ENCODE measurements at places on chromosomes 12 and 14.
A peak's percentile ranks its signal among the peaks of the same experiment; 100 is the strongest.

- DNase-seq: no peak
Measured at GRCh38 chr14:103743691-103744090, 28.1 kb downstream of the ZFYVE21 start.

DNA sequence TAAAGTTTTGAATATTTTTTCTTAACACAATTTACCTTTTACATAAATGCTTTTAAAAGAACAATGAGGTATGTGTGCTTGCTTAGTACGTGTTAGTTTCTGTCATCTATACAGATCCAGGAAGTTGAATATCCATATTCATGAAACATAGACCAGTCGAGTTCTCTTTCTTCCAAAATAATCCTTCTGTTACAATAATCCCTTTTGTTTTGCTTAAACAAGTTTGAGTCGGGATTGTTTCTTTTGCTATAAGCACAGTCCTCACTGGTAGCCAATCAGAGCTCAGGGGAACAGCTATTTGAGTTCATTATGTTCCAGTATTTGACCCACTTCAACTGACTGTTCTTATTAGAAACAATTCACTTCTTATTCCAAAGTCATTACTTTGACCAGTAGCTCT lies 214.7 kb upstream of the FLRT2 start:
- DNase-seq: no peak

DNA sequence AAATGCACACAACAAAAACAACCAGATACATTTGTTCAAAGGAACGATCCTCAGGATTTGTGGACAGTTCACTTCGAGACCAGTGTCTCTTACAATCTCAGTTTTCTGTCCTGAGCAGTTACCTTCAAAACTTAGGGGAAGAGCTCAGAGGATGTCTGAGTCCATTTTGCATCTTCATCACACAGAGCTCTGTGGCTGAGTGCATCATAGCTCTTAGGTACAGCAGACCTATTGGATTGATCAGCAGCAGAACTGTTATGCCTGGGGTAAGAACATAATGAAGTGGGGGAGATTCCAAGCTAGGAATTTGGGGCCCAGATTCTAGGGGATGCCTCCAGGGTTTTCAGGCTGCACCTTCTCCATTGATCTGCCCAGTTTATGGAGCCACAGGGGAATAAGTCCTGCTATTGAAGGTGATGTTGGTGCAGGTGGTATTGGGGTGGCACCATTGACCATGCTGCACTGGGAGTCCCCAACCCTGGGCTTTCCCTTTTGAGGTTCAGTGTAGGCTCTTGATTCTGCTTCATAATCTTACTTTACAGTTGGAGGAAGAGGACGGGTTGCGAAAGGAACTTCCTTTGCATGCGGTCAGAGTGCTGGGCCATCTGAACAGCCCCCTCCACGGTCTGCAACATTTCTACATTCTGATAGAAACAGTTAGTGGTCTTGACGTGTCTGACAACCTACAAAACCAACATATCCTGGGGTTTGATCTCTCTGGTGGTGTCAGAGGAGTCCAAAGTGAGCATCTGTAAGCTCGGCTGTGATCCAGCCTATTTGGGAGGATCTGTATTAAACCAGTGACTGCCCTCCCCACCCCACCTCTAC lies 112.8 kb downstream of the CHST11 start:
- DNase-seq: no peak

DNA sequence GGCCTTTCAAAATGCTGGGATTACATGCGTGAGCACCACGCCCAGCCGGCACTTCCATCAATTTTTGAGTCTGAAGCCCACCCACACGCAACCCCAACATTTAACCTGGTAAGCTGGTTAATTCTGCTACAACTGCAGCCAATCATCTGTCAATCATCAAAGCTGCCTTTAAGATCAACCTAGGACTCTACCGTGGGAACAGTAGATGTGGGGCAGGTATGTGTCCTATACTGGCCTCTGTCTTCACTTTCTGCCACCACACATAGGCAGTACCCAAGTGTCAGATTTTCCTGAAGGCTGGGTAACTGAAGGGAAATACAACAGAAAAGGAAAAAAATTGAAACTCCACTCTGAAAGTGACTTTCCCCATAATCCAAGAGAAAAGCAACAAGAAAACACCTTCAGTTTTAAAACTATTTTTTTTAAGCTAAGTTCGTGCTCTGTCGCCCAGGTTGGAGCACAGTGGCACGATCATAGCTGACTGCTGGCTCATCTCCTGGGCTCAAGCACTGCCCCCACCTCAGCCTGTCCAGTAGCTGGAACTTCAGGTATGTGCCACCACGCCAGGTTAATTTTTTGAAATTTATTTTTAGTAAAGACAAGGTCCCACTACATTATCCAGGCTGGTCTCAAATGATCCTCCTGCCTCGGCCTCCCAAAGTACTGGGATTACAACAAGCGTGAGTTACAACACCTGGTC lies 22.2 kb downstream of the VCPKMT start:
- DNase-seq: no peak

- no peak for DNase-seq
Measured at GRCh38 chr14:69360438-69361108, 37.5 kb downstream of the ERH start.

GRCh38 chr12:57224973-57225679 lies 4.4 kb upstream of the SHMT2 start:
- DNase-seq: no peak

- DNase-seq: no peak
Measured at GRCh38 chr12:110286623-110287022, 5.6 kb downstream of the ATP2A2 start.

GRCh38 chr12:105804591-105805265 lies 334.0 kb downstream of the NUAK1 start:
- DNase-seq: no peak

DNA sequence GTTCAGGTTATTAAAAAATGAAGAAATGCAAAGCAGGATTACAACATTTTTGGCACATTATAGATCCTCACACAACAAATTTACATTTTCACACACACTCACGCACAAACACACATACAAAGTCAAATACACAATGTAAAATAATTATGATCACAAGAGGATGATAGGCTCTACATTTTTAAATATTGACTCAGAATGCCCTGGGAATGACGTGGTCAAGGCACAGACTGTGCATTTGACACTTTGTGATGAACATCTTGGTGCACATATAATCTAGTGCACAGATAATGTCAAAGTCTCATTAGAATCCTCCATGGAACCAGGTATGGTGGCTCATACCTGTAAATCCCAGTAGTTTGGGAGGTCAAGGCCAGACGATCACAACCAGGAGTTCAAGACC lies 49.4 kb downstream of the DPF3 start:
- no peak for DNase-seq

GRCh38 chr12:121964813-121965643 lies 46.6 kb downstream of the CFAP251 start:
- DNase-seq: no peak

GRCh38 chr12:124332058-124332672 lies 37.3 kb downstream of the RFLNA start:
- no peak for DNase-seq

- no peak for DNase-seq
Measured at GRCh38 chr12:14824012-14824634, 10.1 kb upstream of the SMCO3 start.

GRCh38 chr12:81953541-81953940 lies 194.4 kb upstream of the PPFIA2 start:
- no peak for DNase-seq

DNA sequence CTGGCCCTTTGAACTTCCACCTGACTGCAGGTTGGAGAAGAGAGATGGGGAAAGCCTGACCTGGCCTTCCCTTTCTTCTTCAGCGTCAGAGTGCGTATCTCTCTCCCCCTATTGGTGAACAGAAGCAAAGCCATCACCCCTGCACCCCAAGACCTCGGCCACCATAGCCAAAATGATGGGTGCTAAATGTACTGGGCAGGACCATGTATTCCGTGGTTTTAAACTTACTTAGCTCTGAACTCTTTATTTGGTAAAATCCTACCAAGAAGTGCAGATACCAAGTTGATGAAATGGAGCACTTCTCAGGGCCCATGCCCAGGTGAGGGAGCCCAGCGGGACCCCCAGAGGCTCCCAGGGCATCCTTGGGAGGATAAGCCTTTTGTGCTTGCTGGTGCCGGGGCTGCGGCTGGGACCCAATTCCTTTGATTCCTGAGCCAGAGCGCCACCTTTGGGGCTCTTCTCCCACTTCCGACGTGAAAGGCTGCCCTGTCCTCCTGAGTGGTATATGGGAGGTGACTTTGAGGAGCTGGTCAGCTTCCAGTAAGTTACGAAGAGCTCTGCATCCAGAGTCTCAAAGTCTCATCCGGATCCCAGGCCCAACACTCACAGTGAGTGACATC lies 9.4 kb downstream of the CCND2 start:
- no peak for DNase-seq

DNA sequence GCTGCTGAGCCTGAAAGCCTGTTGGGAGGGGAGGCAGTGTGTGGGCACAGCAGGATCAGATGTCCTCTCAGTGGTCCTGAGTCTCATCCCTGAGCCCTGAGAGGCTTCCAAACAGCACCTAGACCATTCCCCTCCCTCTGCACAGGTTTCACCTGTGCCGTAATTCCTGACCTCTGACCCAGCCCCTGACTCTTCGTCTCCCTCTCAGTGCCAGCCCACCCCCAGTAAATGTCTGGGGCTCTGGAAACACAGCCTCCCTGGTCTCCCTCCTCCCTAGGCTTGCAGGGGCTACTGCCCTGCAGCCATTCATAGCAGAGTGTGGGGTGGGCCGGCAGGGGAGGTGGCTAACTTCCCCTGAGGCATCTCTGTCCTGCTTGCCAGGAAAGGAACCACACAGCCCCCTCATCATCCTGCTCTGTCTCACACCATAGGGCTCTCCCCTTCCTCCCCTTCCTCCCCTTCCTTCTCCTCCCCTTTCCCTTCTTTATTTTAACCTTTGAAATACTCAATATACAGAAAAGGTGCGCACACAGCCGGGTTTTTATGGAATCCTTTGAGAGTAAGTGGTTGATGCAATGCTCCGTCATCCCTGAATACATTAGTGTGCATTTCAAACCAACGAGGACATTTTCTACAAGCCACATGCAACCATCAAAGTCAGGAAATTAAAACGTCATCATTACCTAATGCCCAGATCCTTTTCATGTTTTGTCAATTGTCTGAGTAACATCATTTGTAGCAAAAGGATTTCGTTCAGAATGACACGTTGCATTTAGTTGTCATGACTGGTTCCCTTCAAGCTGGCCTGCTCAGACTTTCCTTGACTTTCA lies 67.0 kb downstream of the PRMT8 start:
- no peak for DNase-seq

DNA sequence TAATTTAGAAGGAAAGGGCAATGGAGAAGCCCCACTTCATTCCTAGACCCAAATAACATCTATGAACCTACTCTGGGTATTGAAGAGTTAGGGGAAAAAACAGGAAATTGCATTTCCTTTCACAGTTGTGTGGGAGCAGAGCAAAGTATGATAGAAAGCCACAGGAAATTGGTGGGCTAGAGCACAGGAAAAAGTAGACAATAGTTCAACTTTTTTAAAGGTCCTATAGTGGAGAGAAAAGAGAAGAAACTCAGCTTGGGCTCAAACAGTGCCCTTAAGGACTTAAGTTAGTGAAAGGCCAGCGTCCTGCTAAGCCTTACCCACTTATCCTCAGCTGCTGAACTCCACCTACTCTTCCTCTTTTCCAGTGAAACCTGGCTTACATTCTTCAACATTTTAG lies 258.1 kb downstream of the DPY19L2 start:
- DNase-seq: no peak

- DNase-seq: no peak
Measured at GRCh38 chr14:94486883-94487282, 10.9 kb upstream of the SERPINA9 start.

DNA sequence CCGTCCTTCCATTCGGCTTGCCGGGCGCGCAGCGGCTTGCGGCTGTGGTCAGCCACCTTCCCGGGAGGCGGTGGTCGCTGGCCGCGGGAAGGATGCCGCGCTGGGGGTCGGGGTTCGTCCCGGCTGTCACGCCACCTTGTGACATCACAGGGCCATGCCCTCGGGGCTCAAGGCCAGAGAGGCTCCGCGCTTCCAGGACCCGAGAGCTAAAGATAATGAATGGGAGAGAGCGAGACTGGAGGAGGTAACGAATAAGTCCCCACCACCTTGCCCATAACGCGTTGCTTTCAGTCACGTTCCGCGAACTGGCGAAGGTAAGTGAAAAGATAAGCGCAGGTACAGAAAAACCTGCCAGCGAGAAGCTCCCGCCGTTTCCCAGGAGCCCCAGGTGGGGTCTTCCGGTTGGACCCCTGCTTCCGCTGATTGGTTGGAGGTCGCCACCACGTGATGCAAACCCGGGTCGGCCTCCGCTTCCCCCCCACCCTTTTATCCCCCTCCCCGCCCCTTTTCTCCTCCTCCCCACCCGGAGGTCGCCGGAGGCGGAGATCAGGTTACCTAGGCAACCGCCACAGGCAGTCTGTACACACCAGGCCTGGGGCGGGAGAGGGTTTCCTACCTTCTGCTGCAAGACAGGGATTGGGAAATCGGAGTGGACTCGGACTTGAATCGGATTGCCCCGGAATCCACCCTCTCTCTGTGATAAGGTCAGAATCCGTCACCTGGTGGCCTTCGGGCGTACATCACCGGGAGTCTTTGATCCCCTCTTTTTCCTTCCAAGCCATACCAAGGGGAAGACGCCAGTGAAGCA lies at the start of gene LRRC9:
LRRC9 (plus strand) TSS at position 575 of the 808 bp plus-strand sequence.
- peak; percentile 35 for DNase-seq

DNA sequence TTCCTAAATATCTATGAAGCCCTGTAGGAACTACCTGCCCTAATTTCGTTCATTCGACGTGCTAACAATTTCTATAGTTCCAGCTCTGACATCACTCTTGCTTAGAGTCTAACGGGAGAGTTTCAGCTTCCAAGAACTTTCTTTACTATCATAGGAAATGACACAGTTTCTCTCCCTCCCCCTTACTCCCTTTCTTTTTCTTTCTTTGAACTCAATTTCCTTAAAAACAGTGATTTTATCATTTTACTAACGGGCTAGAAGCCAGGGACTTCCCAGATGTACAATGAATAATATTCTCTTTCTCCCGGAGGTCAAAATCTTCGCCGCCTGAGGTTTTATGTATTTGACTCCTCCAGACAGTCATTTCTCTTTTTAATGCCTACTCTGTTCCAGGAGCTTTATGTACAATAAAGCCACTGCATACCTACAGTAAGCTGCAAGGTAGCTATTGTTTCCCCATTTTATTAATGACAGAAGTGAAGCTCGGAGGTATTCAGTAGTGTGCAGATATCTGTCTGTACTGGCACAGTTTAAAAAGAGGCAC lies 15.7 kb downstream of the SMCO2 start:
- DNase-seq: no peak

GRCh38 chr14:38125481-38126037 lies 82.1 kb upstream of the SSTR1 start:
- no peak for DNase-seq

GRCh38 chr12:119354172-119354571 lies 19.6 kb downstream of the CCDC60 start:
- DNase-seq: no peak

All from hippocampal formation (tissue), 2 donors.